ENCODE measurements at places on chromosomes 4 and X.

DNA sequence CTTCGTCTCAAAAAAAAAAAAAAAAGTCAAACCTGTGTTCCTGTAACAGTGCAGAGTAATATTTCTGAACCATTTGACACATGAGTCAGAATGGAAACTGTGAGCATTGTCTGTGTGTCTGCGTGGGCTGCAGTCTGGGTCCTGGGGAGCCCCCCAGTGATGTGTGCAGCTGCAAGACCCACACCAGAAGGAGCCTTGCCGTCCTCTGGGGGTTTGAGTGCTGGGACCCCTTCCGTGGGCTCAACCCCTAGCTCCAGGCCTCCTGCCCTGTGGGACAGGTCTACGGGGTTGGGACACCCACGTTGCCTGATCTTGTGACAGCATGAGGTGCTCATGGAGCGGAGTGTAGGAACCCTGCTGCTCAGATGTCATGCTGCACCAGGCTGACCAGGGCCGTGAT is 43.7 kb downstream of the DDX3X start:
- DNase-seq = no peak

GRCh38 chr4:13917015-13917414 is 289.5 kb upstream of the BOD1L1 start:
- DNase-seq = peak; percentile 4

DNA sequence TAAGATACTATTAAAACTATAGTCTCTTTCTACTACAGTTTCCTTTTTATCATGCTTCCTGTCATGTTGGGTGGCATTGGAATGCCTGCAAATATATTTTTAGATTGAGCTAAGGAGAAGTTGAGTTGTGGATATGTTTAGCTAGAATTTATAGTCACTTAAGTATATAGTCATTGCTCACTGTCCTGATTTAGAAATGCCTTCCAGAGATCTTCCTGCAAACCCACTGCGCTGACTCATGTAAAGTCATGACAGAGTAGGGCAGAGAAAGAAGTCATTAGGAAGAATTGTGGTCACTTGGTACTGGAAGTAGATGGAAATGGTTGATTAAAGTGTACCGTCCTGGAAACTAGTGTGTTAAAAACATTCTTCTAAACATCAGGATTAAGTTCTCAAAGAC is 490.3 kb upstream of the PABPC4L start:
- no peak for DNase-seq

DNA sequence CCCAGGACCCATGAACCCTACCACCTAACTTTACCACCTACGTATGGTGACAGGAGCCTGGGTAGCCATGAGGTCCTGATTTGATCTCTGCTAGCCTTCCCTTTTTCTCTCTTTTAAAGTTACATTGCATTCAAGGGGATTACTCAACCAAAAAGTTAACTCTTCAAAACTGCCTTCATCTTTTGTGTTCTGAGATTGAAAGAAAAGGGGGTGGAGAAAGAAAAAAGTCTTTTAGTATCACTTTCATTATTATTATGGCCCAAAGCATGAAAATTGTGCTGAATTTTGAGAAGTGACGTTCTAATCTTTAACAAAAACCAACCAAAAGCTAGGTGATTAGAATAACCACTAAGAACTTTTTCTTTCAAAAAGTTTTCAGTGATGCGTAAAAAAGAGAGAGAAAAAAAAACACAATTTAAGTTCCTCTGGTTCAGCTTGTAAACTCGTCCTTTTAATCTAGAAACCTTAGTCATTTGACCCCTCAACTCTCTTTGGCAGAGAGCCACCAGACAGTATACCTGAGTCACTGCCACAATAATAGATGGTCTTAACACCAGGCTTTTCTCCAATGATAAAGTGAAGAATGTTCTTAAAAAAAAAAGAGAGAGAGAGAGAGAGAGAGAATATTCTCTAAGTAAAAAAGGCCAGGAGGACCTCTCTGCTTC is 347.4 kb upstream of the FGF13 start:
- DNase-seq = no peak

GRCh38 chrX:20515841-20516461 is 249.2 kb upstream of the RPS6KA3 start:
- no peak for DNase-seq

- DNase-seq = no peak
Measured at GRCh38 chrX:31093639-31093975, 21.8 kb upstream of the FTHL17 start.

GRCh38 chr4:5052204-5052702 is 973 bp downstream of the STK32B start:
- DNase-seq = no peak

DNA sequence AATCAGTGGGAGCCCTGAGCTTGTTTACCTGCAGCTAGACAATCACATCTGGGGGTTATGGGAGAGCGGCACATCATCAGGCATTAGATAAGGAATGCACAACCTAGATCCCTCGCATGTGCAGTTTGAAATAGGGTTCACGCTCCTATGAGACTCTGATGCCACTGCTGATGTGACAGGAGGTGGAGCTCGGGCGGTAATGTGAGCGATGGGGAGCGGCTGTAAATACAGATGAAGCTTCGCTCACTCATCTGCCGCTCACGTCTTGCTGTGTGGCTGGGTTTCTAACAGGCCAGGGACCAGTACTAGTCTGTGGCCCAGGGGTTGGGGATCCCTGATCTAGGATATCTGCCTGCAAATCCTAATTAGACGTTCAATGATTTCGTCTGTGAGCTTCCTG is 90.3 kb downstream of the CRMP1 start:
- no peak for DNase-seq

DNA sequence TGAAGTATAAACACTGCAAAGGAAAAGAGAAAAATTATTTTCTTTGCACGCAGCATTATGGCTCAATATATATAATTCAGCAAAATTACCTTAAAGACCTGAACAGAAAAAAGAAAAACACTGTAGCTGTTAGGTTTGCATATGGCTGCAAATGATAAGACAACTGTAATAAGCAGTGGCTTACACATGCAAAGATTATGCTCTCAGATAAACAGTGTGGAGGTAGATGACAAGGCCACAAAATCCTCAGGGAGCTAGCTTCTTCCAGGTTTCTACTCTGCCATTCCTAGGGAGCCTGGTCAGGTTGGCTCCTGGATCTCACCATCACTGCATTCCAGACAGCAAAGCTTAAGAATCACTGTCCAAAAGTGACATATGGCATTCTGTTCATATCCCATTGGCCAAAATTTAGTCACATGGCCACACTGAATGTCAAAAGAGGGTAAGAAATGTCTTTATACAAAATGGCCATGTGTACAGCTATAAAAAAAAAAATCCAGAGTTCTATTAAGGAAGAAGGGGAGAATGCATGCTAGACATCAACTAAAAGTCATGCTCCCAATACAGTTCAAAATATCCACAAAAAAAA is 195.2 kb upstream of the SLC7A11 start:
- DNase-seq = no peak

- no peak for DNase-seq
Measured at GRCh38 chr4:96354036-96354712, 514.3 kb downstream of the PDHA2 start.

Measured in NCI-H82 (cell line).